ENCODE measurements at places on chromosomes 11 and 22.
A peak's percentile ranks its signal among the peaks of the same experiment; 100 is the strongest.

GRCh38 chr11:81278991-81279390 lies 1454.7 kb downstream of the FAM181B start:
- no peak for DNase-seq

DNA sequence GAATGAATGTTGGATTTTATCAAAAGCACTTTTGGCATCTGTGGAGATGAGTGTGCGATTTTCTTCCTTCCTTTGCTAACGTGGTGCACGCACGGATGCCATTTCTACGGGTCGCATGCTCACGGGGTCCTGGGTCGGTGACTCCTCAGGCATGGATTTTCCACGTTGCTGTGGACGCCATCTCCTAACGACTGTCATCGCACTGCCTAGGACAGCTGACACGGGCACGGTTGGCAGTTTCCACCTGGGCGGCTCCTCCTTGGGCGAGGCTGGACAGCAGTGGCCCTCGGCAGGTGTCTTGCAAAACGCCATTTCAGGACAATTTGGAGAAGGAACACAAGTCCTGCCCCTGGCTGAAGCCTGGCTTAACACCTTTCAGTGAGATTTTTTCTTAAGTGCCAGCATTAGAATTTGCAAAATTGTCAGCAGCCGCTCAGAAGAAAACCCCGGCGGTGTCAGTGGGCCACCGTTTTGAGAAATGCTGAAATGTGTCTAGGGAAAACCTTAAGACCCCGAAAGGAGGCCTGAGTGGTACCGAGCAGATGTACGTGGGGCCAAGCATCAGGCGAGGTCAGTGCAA lies 34.7 kb upstream of the TOLLIP start:
- DNase-seq, result no peak

- DNase-seq, result no peak
These were observed 772 bp downstream of the SLC25A45 start for GRCh38 chr11:65381716-65382032.

- DNase-seq, result no peak
These were observed 1.8 kb downstream of the DCPS start for GRCh38 chr11:126305699-126306098.

- no peak for DNase-seq
These were observed 4.6 kb upstream of the CLNS1A start for GRCh38 chr11:77642228-77642627.

- no peak for DNase-seq
These were observed 3.3 kb downstream of the SGSM1 start for GRCh38 chr22:24809331-24809730.

DNA sequence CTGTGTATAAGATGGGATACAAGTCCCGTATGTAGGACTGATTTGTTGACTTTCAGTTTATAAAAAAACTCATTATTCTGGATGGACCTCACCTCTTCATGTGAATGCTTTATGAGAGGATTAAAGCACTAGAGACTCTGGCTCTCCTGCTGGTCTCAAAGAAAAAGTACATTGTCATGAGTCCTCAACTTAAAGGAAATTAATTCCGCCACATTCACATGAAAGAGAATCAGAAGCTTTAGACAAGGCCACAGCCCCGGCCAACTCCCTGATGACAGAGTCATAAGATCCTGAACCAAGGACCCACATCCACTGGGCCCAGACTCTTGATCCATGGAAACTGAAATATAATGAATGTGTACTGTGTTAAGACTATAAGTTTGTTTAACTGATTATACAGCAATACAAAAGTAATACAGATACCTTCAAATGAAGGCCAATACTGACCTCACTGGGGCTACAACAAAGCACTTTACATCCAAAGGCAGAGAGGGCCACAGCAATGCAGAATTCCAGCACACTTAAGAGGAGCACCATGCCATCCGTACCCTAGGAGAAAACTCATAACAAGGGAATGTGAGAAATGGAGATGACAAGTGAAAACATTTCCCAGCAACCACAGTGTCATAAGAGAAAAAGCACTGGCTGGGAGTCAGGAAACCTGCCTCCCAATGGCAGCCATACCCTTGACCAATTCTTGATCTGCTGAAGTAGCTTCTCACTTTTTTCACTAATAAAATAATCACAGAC lies 25.4 kb upstream of the MS4A6A start:
- no peak for DNase-seq

GRCh38 chr11:126348806-126349582 lies 6.5 kb upstream of the ST3GAL4 start:
- DNase-seq, result no peak

DNA sequence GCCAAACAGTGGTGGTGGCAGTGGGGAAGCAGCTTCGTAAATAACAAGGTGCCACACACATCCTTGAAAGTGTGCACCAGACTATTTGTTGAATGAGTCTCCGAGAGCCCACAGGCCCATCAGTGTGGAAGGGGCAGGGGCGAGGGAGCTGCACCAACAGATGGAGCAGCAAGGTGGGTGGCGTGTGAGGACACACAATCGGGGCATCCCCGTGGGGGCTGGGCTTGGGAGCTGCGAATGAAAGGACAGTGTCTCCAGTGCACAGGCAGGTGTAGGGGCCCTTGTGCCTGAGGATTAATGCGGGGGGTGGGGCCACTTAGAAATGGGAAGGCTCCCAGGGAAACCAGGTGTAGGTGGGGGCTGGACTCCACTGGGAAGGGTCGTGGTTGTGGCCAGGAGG lies 2.8 kb downstream of the NRXN2 start:
- DNase-seq, result no peak

DNA sequence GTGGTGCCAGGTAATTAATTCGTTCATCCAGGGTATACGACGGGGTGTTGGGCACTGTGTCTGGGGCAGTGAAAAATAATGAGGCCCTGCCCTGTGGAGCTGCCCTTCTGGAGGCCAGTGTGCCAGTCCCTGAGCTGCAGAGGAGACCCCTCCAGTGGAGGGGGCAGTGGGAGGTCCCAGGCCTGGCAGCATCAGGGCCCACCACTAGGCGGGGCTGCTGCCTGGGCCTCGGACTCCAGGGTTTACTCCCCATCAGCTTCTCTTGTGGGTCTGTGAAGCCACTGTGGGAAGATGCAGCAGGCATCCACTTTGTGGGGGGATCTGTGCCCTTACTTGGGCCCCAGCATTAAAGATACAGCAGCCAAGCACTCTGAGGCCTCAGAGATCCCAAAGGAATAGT lies 17.4 kb upstream of the TMPRSS6 start:
- no peak for DNase-seq

GRCh38 chr11:122556605-122557004 lies 98.9 kb upstream of the UBASH3B start:
- peak; percentile 15 for DNase-seq

DNA sequence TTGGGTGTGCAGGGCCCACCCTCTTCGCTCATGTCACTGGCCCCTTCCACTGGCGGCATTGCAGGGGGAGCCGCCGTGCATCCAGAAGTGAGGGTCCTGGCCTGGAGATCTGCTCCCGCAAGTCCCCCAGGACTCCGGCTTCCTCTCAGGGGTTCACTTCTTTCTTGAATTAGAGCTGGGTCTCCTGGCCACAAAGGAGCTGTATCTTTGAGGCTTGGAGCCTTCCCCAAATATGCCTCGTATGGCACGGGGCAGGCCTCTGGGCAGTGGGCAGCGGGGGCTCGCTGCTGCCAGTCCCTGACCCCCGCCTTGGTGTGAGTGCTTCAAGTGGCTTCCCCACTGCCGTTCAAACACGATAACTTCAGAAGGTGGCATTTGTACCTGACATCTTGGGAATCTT lies 7.4 kb upstream of the IFITM3 start:
- no peak for DNase-seq

DNA sequence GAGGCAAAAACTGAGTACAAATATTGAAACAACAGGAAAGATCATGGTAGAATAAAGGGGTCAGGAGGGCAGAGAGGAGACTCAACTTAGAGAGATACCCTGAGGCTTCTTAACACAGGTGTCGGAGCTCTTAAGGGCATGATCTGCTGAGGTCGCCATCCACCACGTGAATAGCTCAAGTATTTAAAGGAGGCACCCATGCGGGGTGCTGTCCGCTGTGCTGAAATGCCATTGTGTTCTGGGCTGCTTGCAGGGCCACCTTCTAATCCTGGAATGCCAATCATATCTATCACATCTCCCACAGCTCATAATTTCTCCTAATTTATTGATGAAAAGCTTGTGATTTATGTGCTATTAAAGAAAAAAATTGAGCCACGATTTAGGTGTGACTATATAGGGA lies 90.2 kb downstream of the SEZ6L start:
- no peak for DNase-seq

DNA sequence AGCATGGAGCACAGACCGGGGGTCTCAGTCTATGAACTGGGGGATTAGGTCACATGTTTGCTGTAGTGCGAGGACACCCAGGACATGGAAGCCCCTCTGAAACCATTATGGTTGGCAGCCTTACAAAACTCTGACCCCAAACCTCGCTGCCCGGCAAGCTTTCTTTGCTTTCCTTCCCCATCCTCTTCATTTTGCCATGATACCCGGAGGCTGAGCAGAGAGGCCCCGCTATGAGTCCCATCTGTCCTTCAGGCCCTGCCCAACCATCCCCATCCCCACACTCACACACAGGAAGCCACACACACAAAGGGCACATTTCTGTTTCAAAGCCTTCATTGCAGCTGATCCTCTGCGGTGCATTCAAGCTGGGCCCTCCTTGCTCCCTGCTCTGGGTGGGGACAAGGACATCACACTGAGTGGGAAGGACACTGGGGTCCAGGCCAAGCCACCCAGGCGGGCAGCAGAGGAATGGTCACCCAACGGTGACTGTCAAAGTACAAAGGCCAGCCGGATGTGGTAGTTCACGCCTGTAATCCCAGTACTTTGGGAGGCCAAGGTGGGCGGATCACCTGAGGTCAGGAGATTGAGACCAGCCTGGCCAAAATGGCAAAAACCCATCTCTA lies 176.5 kb downstream of the CTTN start:
- no peak for DNase-seq

Measured in CD4-positive, alpha-beta T cell treated with Interleukin-6 at 100 ng/mL for 8 hours (primary cell).